ENCODE measurements at places on chromosomes 3 and 15.

DNA sequence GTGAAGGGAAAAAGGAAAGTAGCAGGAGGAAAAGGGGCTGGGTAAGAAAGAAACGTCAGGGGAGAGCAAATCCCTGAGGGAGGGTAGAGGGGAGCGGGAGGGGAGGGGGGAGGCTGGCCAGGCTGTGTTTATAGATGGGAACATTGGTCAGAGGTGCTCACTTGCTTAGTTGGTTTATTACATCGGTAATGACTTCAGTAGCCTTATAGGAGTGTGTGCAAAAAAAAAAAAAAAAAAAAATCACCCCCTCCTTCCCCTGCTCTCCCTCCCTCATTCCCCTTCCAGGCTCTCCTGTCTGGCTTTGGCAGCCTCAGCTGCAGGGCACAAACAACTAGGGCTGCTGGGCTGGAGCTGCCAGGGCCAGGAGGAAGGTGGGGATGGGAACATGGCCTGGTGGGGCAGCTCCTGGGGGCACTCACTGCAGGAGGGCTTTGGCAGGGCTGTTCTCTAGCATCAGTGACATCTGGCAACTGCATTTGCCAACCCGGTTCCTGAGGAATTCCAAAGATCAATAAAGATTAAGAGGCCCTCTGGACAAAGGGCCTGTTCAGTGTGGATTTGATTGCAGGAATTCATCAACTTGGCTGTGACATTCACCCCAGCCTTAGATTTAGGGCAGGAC, 334.5 kb upstream of the FRG2C start:
- H3K36me3 ChIP-seq: no peaks in the 10 kb centered on the region
- no peaks in the 10 kb centered on the region for H3K27me3 ChIP-seq
- no peak overlapping the region for H3K27ac ChIP-seq
- no peaks in the 10 kb centered on the region for H3K4me1 ChIP-seq
- H3K4me3 ChIP-seq: no peak overlapping the region

DNA sequence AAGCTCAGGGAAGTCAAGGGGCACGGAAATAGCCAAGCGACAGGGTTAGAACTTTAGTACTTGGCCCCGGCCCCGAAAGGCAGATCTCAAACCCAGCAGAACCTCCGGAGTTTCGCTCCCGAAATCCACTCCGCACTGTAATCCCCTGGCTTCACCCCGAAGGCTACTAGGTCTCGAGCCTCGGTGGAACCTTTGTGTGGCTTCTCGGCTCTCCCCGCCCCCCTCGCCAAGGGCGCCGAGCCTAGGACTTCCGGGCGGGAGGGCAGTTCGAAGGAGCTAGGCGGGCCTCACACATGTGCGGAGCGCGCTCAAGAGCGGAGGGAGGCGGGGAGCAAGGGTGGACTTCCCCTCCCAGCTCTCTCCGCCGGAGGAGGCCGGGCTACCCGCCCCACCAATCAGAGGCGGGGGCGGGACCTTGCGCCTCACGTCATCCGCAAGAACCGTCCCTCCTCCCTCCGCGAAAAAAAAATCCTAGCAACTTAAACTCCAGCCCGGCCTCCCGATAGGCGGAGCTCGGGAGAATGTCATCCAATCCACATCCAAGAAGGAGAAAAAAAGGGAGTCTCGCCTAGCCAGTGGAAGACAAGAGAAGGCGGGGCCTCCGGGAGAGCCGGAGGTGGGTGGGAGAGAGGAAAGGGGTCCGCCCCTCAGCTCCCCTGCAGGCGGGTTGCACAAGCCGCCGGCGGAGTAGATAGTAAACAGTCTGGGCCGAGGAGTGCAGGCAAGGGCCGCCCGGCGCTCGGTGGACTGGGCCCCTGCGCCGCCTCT, 2.4 kb upstream of the SIN3A start:
- peak overlapping the region; percentile 98 for H3K27ac ChIP-seq
- no peaks in the 10 kb centered on the region for H3K27me3 ChIP-seq
- H3K4me1 ChIP-seq: peaks cover 20% of the 10 kb centered on the region
- no peaks in the 10 kb centered on the region for H3K36me3 ChIP-seq
- DNase-seq: peak; percentile 98
- H3K4me3 ChIP-seq: peak overlapping the region; percentile 92

- H3K36me3 ChIP-seq: no peaks in the 10 kb centered on the region
- H3K27ac ChIP-seq: no peak overlapping the region
- H3K4me1 ChIP-seq: no peaks in the 10 kb centered on the region
- no peak for DNase-seq
Observed at GRCh38 chr3:178748874-178749273, 212.6 kb downstream of the KCNMB2 start.

- DNase-seq: no peak
- no peaks in the 10 kb centered on the region for H3K4me1 ChIP-seq
- H3K27me3 ChIP-seq: no peaks in the 10 kb centered on the region
- peaks cover 83% of the 10 kb centered on the region for H3K36me3 ChIP-seq
- no peak overlapping the region for H3K27ac ChIP-seq
- H3K4me3 ChIP-seq: no peak overlapping the region
Observed at GRCh38 chr15:59168536-59168935, 38.1 kb upstream of the LDHAL6B start.

DNA sequence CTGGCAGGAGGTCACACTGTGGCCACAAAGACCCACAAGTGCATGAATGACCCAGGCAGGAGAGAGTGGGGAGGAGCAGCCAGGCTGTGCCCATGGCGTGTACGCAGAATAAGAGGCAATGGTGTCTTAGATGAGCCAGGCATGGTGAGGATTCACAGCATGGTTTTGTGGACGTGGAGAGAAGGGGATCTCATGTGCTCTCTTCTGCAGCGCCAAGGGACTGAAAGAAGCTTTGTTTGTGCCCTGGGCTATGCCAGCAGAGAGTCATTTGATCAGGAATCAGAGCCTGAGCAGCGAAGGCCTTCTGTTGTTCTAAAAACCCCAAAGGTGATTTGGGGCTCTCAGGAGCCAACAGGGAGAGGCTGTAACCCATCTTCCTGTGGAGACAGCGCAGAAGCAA, 18.7 kb upstream of the RPP14 start:
- peaks cover 51% of the 10 kb centered on the region for H3K36me3 ChIP-seq
- DNase-seq: no peak
- no peaks in the 10 kb centered on the region for H3K27me3 ChIP-seq
- H3K4me3 ChIP-seq: no peak overlapping the region

DNA sequence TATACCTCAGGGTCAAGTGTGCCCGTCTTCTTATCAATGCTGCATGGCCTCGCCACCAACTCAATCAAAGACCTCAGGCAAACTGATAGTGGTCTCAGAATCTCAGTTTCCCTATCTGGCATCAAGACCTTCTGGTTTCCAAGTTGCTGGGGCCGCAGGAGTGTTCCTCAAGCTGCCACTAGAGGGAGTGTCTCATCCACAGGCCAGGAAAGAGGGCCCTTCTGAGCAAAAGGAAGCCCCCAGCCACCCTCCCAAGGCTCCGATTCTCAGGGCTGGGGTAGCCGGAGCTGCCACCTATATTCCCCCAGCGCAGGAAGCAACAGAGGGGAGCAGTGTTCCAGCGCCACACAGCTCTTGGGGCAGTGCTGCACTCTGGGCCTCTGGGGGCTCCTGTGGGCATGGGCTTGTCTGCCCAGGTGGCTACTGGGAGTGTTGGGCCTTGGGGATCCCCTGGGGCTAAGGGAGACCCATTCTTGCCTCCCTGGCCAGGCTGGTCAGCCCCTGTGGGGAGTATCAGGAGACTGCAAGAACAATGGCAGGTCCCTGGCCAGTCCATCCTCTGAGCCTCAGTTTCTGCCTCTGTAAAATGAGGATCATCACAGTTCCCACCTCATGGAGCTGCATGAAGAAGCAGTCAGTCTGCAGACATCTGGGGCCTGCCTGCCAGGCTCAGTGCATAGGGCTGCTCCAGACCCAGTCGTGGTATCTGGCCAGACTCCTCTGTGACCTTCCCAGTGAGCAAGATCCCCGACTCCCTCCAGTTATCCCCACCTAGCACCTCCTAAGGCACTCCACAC, 23.4 kb upstream of the SEC13 start:
- peak; percentile 77 for DNase-seq
- no peaks in the 10 kb centered on the region for H3K27me3 ChIP-seq
- no peak overlapping the region for H3K4me3 ChIP-seq
- H3K36me3 ChIP-seq: no peaks in the 10 kb centered on the region
- H3K4me1 ChIP-seq: no peaks in the 10 kb centered on the region
- H3K27ac ChIP-seq: no peak overlapping the region

DNA sequence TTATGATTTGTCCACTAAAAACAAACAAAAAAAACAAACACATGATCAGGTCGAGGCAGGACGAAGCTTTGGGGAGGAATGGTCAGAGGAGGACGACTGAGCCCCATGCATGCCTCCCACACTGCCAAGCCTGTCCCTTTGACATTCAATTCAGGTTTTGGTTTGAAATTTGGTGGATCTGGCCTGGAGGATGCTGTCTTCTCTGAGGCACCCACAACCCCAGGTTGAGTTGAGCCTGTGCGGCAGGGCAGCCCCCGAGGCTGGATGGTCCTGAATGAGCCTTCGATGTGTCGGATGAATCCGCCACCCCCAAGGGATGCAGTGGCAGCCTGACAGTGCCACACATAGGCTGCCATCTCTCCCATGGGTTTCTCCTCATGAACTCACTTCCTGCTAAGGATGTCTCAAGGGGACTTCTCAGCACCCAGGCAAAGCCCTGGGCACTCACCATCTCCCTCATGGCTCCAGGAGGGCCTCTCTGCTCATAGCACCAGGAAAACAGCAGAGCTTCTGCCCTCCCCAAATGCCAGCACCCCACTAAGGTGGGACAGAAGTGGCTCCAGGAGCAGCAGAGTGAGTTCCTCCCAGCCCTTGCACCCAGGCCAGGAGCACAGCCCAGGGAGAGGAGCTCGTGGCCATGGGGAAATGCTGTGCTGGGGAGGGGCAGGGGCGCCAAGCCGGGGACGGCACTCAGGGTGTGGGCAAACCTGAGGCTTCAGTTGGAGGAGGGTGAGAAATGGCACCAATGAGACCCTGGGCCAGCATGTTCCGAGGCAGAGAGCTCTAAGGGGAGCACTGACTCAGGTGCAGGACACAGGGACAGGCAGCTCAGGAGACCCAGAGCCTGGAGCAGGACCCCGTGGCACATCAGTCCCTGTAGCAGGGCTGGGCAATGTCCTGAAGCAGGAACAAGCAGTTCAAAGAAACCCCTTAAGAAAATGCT, 18.5 kb downstream of the PRR23E start:
- H3K27me3 ChIP-seq: no peaks in the 10 kb centered on the region
- no peak overlapping the region for H3K27ac ChIP-seq
- no peak for DNase-seq
- no peak overlapping the region for H3K4me3 ChIP-seq

- H3K4me3 ChIP-seq: no peak overlapping the region
- no peaks in the 10 kb centered on the region for H3K27me3 ChIP-seq
- DNase-seq: no peak
- no peak overlapping the region for H3K27ac ChIP-seq
Observed at GRCh38 chr15:25237291-25237978, 201.4 kb downstream of the UBE3A start.

- H3K27ac ChIP-seq: no peak overlapping the region
- no peaks in the 10 kb centered on the region for H3K36me3 ChIP-seq
- no peak overlapping the region for H3K4me3 ChIP-seq
- no peaks in the 10 kb centered on the region for H3K4me1 ChIP-seq
Observed at GRCh38 chr15:65363766-65364165, 14.0 kb downstream of the IGDCC3 start.

DNA sequence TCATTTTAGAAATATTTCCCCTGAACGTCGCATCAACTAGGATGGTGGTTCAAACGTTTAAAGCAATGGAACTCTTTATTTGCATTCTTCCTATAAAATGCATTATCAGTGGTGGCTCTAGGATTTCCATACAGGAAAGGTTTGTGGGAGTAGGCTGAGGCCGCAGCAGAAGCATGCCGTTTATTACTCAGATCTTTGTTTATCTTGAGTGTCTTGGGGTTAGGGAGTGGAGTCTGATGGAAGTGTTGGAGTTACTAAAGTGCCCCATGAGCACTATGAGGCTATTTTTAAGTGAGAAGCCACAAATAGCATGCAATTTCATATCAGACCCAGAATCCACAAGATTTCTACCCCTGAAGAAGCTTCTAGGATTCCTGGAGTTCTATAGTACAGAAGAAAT, 26.2 kb downstream of the ATOSA start:
- no peak overlapping the region for H3K4me3 ChIP-seq
- no peaks in the 10 kb centered on the region for H3K27me3 ChIP-seq
- no peak for DNase-seq

GRCh38 chr3:126009181-126009580, 40.2 kb downstream of the ROPN1B start:
- no peaks in the 10 kb centered on the region for H3K4me1 ChIP-seq
- no peak overlapping the region for H3K4me3 ChIP-seq
- H3K27me3 ChIP-seq: no peaks in the 10 kb centered on the region
- H3K36me3 ChIP-seq: no peaks in the 10 kb centered on the region
- DNase-seq: no peak
- H3K27ac ChIP-seq: no peak overlapping the region

DNA sequence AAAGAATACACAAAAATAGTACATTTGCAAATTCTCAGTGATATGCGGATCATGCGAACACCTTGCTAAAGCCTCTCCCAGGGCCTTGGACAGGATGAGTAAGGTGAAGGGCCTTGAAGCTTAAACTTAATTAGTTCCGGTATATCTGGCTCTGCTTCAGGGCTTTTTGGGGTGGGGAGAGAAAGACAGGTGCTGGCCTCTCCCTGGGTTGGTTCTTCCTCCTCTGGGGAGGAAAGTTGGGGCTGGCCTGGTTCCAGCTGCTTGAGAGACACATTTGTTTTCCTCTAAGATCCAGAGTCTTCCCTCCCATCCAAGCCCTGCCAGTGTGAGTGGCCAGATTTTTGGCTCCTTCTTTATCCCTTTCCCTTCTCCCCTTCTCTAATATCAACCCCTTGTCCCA, 64.7 kb upstream of the EPHB3 start:
- no peaks in the 10 kb centered on the region for H3K36me3 ChIP-seq
- H3K4me1 ChIP-seq: no peaks in the 10 kb centered on the region
- H3K27ac ChIP-seq: no peak overlapping the region
- no peaks in the 10 kb centered on the region for H3K27me3 ChIP-seq

DNA sequence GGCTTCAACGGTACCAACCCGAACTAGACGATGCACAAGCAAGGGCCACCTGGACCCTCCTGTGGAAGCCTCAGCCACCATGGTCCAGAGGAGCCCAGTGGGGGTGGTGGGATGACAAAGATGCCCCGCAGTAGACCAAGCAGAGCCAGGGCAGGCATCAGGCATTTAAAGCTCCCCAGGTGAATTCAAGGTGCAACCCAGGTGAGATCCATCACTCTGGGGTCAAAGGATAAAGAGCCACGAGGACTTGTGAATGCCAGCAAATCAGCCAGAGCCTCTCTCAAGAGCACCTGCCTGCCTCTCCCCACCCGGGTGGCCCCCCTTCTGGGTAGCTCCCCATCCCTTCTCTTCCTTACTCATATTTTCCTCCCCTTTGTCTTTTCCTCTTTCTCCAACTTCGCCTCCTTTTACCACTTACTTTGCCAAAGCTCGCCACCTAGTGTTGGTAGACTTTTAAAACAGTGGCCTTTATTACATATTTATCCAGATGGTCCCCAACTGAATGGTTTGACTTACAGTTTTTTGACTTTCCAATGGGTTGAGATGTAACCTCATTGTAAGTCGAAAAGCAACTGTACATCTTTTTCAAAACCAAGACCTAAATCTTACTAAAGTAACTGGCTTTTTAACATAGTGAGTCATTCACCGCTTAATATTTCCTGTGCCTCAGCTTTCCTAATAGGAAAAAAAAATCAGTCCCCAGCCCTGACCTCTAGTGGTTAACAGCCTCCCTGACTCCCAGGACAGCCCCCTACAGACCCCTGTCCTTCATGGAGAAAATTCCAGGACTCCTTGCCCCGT, 18.8 kb downstream of the PLA2G4F start:
- H3K4me3 ChIP-seq: no peak overlapping the region
- H3K27ac ChIP-seq: no peak overlapping the region
- DNase-seq: no peak
- peaks cover 13% of the 10 kb centered on the region for H3K4me1 ChIP-seq

Data from Peyer's patch (tissue), 4 donors.